ENCODE measurements at places on chromosomes 2 and 18.

GRCh38 chr18:11736656-11737055 lies 47.6 kb downstream of the GNAL start:
- DNase-seq = no peak

DNA sequence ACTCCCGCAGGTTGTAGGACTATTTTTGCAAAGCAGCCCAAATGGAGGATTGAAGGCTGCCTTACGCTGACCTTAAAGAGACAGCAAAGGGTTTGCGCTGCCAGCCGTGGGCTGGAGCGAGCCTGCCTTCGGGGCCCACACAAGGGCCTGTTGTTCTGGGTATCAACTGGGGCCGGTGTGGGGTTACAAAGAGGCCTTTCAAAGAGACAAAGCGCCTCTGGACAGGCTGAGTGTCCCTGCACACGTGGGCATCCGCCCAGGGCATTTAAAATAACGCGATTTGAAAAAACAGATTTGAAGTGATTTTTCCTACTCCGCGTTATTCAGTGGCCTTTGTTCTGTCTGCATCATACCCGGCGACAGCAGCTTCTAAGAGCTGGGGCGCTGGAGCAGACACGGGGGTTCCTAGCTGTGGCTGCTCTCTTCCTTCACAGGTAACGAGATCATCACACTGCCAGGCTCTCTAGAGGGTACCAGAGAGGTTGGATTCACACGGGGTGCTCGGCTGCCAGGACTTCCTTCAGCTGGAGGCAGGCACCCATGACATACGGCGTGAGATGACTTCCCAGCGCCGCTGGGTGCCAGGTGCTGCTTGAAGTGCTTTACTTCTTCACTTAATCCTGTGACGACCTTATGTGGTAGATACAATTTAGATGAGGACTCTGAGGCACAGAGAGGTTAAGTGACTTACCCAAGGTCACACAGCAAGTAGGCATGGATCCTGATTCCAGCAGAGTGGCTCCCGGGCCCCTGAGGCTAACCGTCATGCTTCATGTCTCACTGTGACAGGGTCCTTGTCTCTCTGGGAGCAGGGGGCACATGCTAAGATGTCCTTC lies 32.2 kb downstream of the MAL start:
- no peak for DNase-seq

- DNase-seq = no peak
These were observed 25.7 kb downstream of the ANKRD62 start for GRCh38 chr18:12119358-12119757.

GRCh38 chr2:33274524-33274923 lies 201.9 kb upstream of the RASGRP3 start:
- DNase-seq = no peak

GRCh38 chr2:161983866-161984265 lies 90.1 kb downstream of the DPP4 start:
- no peak for DNase-seq

- no peak for DNase-seq
These were observed 11.1 kb upstream of the MSGN1 start for GRCh38 chr2:17805166-17805565.

DNA sequence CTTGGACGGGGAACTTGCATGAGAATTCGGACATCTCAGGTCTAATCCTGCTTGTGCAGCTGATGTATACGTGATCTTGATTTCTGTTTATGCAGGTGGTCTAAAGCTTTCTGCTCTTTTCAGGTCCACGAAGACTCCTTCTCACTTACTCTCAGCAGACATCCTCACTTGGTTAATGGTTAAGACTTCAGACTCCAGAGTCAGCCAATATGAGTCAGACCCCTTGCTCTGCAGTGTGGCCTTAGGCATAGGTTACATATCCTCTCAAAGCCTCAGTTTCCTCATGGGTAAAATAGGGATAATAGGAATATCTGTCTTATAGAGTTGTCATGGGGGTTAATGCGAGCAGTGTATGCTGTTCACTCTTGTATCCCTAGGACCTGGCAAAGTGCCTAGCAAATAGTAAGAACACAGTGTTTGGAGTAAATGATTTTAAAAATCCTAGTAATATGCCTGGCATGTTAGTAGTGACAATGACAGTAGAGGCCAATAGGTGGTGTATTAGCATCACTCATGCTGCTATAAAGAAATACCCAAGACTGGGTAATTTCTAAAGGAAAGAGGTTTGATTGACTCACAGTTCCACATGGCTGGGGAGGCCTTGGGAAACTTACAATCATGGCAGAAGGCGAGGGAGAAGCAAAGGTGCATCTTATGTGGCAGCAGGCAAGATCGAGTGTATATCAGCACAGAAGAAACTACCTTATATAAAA lies 42.3 kb downstream of the XRCC5 start:
- DNase-seq = no peak

DNA sequence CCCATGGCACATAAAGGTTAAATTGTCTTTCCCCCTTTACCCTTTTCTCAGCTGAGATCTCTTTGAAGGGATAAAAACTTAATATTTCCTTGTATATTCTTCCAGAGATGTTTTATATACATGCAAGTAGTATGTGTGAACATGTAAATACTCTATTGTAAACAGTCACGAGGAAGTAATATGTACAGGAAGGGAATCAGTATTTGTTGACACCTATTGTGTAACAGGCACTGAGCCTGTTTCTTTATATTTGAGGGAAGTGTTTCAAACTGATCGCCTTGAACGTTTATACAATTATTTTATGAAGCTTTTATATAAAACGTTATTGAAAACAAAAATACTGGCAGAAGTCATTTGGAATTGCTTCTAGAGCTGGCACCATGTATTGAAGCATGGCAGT lies 13.2 kb downstream of the RALBP1 start:
- DNase-seq = no peak

DNA sequence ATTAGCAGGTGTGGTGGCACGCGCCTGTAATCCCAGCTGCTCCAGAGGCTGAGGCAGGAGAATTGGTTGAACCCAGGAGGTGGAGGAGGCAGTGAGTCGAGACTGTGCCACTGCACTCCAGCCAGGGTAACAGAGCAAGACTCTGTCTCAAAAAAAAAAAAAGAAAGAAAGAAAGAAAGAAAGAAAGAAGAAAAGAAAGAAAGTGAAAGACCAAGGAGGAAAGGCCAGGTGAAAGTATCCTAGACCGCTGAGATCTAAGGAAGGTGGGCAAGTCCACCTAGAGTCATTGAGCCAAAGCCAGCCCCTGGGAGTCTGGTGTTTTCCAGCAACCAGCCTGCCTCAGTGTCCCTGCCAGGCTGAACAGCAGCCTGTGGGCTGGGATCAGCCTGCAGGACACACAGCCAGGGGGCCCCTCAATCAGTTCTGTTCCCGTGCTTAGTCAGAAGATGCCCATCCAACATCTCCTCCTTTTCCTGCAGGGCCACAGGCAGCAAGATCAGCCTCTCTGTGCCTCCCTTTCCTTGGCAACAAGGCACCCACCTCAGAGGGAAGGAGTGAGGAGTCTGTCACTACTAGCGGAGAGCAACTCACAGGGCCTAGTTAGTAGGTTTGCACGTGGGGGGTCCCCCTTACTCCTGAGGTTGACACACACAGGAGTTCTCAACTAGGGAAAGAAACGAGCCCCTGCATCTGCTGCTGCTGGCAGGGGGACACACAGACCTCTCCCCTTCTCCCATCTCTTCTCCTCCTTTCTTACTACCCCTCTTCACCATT lies 64.1 kb downstream of the SMAD7 start:
- no peak for DNase-seq

DNA sequence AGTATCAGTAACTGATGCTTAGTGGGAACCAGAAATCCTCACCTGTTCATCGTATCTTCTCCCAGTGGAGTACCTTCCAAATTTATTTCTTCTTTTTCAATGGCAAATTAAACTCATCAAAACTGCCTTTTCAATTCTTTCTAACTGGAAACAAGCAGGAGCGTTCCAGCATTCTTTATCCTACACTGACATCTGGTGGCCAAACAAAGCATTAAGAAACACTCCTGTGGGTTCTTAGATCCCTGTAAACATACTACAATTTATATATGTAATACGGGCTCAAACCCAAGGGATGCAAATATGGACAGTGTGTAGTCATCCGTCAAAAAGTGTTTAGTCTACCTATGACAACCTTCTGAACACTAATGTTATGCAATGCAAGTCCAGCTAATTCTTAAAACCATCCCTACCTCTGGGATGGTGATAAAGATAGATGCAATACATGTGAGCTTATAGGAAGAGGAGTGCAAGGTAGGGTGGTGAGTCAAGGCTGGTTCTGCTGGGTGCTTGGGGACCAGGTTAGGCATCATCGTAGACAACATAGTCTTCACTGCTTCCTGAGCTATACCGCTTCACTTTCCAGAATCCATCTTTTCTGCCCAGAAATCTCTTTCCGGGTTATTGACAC lies 375.0 kb downstream of the CTNNA2 start:
- peak; percentile 65 for DNase-seq

DNA sequence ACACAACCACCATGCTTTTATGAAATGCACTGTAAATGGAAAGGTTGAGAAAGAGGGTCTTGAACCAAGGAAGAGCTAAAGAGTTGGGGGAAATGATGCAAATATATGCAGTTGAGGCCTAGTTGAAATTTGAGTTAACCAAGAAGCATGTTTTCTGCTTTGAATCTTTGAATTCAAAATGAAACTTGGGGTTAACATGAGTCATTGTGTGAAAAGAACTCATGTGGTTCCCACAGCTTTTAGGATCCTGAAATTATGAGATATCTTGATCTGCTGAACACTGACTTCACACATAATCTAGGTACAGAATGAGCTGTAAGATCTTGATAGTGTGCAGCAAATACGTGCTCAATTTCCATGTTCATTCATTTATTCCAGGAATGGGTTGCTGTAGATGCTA lies 422.9 kb upstream of the TRIB2 start:
- peak; percentile 34 for DNase-seq

DNA sequence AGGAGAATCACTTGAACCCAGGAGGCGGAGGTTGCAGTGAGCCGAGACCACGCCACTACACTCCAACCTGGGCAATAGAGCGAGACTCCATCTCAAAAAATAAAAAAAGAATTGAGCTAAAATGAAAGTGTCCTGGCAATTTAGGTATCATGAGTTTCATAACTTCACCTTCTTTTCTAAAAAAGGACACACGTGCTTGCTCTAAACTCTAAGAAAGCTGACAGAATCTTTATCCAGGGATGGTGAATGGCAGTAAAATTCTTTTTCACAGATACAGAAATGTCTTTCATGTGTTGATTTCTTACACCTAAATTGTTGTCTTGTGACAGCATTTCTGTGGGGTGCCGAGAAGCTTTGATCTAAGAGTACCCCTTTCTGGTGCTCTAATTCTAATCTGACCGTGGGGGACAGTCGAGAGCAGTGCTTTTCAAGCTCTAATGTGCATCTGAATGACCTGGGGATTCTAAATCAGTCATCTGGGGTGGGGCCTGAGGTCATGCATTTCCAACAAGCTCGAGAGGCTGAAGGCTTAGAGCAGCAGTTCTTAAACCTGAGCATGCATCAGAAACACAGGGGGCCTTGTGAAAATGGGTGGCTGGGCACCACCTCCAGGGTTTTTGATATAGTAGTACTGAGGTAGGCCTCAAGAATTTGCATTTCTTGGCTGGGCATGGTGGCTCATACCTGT lies 42.1 kb upstream of the REL start:
- DNase-seq = no peak

DNA sequence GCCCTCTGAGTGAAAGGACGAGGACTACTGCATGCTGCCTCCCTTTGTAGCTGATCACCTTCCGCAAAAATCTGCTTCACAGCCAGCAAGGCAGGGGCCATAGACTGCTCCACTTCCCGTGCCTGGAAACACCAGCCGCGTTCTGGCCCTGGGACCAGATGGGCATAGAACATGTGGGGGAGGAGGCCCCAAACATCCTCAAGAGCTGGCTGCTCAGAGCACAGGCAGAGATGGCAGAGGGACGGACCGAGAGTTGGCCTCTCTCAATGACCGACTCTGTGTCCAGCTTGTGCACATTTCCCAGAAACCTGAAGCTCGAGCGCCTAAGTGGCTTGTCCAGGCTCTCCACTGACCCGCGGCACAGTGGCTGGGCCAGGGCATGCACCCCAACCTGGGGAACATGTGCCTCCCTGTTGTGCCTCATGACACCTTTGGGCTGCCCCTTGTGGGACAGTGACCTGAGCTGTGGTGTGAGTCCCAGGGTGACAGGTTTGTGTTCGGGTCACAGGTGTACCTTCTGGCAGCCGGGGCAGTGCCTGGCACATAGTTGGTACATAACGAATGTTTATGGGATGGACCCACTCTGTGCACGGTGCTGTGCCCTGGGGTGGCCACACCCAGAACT lies 9.1 kb downstream of the KCNF1 start:
- DNase-seq = no peak

GRCh38 chr2:14867853-14868252 lies 235.3 kb downstream of the LRATD1 start:
- no peak for DNase-seq

DNA sequence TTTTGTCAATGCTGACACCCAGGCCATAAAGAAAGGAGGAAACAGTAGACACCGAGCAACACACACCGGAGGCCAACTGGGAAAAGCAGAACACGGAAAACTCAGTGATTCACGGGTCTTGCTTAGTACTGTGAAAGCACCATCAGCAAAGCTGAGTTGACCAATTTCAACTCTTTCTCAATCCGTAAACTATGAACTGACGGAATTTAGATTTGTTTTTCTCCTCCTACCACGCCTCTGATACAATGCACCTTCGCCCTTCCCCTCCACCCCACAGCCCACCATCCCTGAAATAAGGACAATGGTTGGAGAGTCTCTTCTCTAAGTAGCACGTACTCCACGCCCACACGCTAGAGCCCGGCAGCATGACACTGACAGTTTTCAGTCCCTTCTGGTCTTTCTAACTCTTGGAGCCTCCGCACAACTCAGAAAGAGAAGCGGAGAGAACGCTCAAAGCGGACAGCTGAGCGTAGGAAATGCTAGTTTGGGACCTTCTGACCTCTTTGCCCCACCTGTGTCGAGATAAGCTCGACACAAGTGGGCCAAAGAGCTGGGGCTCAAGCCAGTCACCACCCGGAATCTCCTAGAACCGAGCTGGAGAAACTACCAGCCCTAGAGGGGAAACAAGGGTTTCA lies 669 bp downstream of the LNPK start:
- DNase-seq = no peak

GRCh38 chr2:62412347-62412742 lies 93.7 kb downstream of the TMEM17 start:
- no peak for DNase-seq

DNA sequence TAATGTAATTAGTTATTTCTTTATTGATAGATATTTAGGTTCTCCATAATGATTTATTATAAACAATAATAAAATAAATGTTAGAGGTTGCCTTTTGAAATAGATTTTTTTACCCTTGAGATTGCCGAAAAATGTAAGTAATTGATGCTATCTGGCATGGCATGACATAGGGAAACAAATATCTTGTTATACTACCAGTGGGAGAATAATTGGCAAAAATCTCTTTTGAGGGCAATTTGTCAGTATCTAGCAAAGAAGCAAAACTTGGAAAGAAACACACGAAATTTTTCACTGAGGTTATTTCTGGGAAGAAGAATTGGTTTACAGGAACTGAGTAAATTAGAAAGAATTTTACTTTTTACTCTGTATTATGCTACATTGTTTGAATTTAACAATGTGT lies 547.2 kb upstream of the SETBP1 start:
- DNase-seq = no peak

DNA sequence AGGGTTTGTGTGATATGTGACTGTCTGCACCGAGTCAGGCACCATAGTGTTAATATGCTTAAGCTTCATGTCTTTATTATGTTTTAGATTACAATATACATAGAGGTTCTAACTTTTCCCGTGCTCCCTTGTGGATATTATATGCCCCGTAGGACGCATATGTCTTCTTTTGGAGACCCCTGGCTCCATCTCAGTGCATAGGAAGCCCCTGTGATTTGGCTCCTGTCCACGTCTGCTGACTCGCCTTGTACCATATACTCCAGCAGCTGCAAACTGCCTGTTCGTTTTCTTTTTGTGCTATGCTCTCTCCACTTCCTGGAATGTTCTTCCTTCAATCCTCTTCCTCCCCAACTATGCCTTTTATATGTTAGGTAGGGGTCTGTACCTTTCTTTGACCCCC lies 110.9 kb downstream of the PTRHD1 start:
- no peak for DNase-seq

Data from astrocyte of the cerebellum (primary cell).